ENCODE measurements at places on chromosomes 3 and 15.

- DNase-seq = no peak
Observed at GRCh38 chr15:74399511-74400312, 32.3 kb upstream of the CYP11A1 start.

DNA sequence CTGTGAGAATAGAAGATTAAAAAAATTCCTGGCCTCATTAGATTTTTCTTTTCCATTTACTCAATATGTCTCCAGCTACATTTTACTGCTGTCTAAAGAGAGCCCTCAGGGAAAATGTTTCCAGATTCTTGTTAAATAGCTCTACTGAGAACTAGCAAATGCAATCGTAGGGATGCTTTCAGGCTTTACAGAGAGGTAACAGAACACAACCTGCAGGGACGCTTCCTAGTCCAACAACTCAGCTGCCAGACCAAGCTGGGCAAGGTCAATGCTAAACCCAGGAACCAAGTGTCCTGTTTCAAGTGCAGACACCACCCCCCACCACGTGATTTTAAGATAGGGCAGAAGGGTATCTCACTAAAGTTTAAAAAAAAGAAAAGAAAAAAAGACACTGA is 25.2 kb downstream of the ARHGEF3 start:
- no peak for DNase-seq

DNA sequence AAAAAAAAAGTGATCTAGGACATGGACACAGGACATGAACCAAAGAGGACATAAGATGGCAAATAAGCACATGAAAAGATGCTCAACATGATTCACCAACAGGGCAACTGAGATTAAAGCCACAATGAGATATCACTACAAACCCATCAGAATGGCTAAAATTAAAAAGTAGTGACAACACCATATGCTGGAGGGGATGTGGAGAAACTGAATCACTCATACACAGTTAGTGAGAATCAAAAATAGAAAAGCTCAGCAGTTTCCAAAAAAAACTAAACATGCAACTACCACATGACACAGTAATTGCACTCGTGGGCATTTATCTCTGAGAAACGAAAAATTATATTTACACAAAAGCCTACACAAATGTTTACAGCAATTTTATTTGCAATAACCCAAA is 27.9 kb upstream of the ACKR4 start:
- no peak for DNase-seq

DNA sequence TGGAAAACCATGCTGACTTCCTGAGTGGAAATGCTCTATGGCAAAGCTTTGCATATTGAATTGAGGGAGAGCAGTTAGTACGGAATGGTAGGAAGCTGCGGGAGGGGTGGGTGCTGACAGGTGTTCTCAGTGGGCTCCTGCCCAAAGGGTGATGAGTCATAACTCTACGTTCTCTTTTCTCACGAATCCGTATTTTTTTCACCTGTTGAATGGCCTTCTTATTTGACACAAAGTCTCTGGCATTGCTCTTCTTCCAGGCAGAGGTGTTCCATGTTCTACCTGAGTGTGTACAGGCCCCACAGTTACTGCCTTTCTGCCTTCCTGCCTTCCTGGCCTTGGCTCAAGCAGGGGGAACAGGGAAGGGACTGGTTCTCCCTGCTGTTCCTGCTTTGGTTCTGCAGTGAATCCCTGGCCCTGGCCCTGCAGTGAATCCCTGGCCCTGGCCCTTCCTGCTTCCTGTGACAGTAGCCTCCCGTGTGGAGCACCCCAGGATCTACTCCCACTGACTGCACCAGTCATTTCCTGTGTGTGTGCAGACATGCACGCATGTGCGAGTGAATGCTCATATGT is 31.9 kb downstream of the TRAK1 start:
- no peak for DNase-seq

DNA sequence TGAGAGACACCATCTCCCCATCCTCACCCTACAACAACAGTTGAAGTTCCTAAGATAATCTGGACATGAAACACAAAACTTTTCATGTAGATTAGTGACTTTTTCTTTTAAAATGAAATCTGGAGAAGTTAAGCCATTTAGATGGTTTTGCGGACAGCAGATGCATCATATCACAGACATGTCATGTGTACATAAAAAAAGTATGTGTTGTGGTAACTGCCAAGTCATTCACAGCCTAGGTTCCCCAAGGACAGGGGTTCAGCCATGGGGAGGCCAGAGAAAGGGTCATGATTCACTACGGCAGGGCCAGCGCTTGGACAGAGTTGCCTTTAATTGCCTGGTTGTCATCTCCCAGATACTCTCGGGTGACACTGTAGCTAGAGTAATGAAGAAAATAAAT is 163.2 kb downstream of the PDZRN3 start:
- peak; percentile 29 for DNase-seq

- DNase-seq = no peak
Observed at GRCh38 chr3:133799794-133800585, 5.6 kb upstream of the SRPRB start.

GRCh38 chr15:28459279-28459678 is 73.5 kb downstream of the GOLGA8G start:
- DNase-seq = no peak

- DNase-seq = no peak
Observed at GRCh38 chr3:152589644-152590043, 245.3 kb upstream of the P2RY1 start.

DNA sequence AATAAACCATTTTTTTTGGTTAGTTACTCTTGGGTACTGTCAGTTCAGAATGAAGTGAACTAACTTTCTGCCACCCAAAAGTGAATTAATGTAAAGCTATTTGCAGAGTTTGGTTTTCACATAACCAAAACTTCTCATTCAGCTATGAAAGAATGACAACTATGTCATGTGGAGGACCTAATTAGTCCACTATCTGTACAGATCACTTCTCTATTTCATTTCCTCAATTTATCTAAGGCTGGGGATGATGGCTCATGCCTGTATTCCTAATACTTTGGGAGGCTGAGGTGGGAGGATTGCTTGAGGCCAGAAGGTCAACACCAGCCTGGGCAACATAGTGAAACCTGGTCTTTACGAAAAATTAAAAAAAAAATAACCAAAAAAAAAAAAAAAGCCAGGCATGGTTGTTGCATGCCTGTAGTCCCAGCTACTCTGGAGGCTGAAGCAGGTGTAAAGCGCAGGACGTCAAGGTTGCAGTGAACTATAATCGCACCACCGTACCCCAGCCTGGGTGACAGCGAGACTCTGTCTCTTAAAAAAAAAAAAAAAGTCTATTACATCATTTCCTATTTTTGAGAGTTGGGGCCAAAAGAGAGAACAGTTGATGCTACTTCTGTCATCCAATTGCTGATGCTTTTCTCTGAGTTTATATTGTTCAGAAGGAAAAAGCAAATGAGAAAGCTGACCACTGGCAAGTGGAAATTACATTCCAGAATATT is 8.7 kb downstream of the HYPK start:
- no peak for DNase-seq

DNA sequence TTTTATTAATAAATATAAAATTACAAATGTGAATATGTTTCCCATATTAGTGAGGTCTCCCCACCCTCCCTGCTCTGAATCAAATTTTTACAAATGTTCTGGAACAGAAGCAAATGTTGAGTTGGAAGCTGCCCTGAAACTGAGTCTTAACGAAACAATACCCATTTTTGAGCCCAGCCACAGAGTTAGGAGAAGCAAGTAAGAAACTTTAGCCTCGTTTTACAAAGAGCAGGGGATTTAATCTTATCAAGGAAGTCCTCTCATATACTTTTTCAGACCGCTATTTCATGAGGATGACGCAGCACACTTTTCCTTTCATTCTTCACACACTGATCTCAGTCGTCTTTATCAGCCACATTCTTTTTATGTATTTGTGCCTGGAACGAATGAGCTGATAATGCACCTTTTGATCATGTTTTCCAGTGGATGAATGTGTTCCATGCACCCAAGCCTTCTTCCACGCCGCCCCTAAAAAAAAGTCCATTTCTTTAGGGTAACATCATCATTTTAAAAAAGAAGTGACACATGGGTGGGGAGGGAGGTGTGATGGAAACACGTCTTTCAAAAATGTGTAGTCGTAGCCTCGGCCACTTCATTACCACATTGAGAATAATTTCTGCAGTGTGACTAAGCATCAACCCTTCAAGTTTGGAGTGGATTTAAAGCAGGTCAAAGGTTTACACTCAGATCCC is 48.1 kb downstream of the SETMAR start:
- DNase-seq = peak; percentile 18

- no peak for DNase-seq
Observed at GRCh38 chr15:65249641-65250040, 37.0 kb downstream of the PARP16 start.

- peak; percentile 37 for DNase-seq
Observed at GRCh38 chr3:25604107-25604805, 60.5 kb downstream of the TOP2B start.

- peak; percentile 69 for DNase-seq
Observed at GRCh38 chr3:128395500-128396162, 71.1 kb downstream of the DNAJB8 start.

GRCh38 chr3:171133337-171133736 is 106.8 kb upstream of the SLC2A2 start:
- no peak for DNase-seq

- no peak for DNase-seq
Observed at GRCh38 chr3:57158325-57158724, 6.8 kb downstream of the IL17RD start.

GRCh38 chr15:90031231-90031791 is 30.2 kb downstream of the ZNF710 start:
- DNase-seq = no peak

DNA sequence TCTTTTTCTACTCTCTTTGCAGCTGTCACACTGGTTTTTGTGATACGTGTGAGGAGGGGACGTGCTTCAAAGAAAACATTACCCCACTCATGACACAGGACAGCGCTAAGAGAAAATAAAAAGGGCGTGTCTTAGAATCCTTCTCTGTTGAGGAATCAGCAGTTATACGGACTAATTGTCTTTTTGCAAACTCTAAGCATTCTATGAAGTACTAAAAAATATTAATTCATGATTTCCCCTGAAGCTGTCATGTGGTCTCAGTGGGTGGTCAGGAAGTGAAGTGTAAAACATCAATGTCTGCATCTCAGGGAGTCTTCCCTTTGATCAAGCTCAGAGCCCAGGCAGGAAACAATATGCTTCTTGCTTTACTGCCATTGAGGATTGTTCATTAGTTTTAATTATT is 117.5 kb upstream of the CRBN start:
- no peak for DNase-seq

- DNase-seq = no peak
Observed at GRCh38 chr3:38474928-38475605, 21.1 kb upstream of the EXOG start.

- DNase-seq = peak; percentile 29
Observed at GRCh38 chr3:127639173-127640041, 10.4 kb downstream of the PODXL2 start.

DNA sequence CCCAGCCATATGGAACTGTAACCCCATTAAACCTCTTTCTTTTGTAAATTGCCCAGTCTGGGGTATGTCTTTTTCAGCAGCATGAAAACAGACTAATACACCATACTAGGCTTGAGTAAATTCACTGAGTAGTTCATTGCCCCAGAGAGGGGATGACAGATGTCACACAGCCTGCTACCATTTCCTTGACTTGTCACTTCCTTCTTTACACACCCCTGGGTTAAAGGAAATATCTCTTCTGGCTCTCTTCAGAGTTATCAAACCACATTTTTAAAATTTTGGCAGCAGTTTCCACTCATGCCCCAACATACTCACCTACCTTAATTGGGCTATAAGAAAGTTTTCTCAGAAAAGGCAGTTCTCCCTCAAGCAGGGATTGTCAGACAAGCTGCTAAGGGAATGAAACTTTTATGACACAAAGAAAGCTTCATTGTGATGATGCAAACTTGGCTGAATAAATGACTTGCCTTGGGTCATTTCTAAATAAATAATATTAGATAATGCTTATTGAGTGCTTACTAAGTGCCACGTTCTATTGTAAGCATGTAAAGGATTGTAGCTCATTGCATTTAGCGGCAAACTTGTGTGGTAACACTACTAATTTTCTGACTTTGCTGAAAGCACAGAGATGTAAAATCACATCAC is 68.0 kb upstream of the RBMS3 start:
- no peak for DNase-seq

- DNase-seq = no peak
Observed at GRCh38 chr3:137259089-137259488, 301.3 kb downstream of the IL20RB start.

- DNase-seq = no peak
Observed at GRCh38 chr15:74850393-74850792, 7.4 kb upstream of the ULK3 start.

DNA sequence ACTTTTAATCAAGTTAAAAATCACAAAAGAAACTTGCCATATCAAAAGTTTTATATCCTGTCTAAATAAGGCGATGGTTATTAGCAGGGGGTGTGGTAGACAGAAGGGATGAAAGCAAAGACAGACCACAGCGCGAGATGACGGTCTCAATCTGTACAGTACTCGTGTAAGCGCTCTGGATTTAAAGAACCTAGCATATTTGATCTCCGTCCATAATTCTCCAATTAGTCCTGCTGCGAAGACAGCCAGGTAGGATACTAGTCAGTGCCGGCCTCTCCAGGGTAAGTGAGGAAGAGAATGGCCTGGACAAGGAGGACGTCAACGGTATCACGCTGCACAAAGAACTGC is 701 bp downstream of the SGO1 start:
- DNase-seq = no peak

DNA sequence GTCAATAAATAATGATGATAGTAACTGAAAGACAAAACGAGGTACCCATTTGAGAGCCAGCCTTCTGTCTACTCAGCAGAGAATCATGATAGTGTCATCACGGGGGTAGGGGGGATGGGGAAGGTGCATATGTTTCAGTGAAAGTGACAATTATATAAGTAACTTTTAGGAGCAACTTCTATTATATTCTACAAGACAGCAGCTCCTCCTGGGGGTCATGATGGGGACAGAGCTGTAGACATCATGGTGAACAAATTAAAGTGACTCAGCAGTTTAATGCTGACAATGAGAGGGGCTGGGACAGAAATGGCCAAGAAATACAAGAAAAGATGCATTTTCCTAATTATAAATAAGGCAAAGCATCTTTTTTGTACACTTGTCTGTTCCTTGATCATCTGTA is 11.8 kb downstream of the CAPN3 start:
- no peak for DNase-seq

- DNase-seq = no peak
Observed at GRCh38 chr15:83209333-83209732, 1.7 kb upstream of the HDGFL3 start.
